Forelimb muscle (tissue), 1 donor: ENCODE measurements at places on chromosomes 16 and 17. TPM values are rescaled to one million over a fixed set of nuclear protein-coding genes. Genes with fewer than 3 reads are reported as not detected.

The KRT9 gene
- not detected for polyA plus RNA-seq

The RAB40C gene
- 12.6 TPM for polyA plus RNA-seq

The TCAP gene
- 399 TPM for polyA plus RNA-seq

The ECI1 gene
- 56.3 TPM for polyA plus RNA-seq

The HOXB9 gene
- polyA plus RNA-seq, result 0.05 TPM

The GABARAP gene
- 246 TPM for polyA plus RNA-seq

The FN3K gene
- polyA plus RNA-seq, result 19.1 TPM

The TMEM98 gene
- polyA plus RNA-seq, result 34.2 TPM

The GAS7 gene
- 57.9 TPM for polyA plus RNA-seq

The KCNG4 gene
- 0.03 TPM for polyA plus RNA-seq
